ENCODE measurements at places on chromosomes 3 and 15.
A peak's percentile ranks its signal among the peaks of the same experiment; 100 is the strongest.

- DNase-seq = peak; percentile 48
These were observed at the start of gene TNFSF10 for GRCh38 chr3:172522871-172523818. TSS of gene TNFSF10 (minus strand) at chr3:172523430. CDS start at chr3:172523384, 46 bp downstream.

DNA sequence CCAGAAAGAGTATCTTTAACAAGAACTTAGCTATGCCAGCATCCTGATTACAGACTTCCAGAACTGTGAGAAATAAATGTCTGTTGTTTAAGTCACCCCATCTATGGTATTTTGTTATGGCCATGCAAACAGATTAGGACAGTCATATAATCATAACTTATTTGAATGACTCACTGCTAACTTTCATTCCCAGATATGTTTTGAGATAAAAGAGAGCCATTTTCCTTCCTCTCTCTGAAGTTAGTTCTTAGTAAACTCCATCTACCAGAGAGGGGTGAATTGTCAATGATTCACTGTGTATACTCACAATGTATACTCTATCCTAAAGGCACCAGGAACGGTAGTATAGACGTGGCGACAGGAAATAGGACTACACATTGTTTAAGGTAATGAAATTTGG is 179.4 kb upstream of the DPH6 start:
- no peak for DNase-seq

DNA sequence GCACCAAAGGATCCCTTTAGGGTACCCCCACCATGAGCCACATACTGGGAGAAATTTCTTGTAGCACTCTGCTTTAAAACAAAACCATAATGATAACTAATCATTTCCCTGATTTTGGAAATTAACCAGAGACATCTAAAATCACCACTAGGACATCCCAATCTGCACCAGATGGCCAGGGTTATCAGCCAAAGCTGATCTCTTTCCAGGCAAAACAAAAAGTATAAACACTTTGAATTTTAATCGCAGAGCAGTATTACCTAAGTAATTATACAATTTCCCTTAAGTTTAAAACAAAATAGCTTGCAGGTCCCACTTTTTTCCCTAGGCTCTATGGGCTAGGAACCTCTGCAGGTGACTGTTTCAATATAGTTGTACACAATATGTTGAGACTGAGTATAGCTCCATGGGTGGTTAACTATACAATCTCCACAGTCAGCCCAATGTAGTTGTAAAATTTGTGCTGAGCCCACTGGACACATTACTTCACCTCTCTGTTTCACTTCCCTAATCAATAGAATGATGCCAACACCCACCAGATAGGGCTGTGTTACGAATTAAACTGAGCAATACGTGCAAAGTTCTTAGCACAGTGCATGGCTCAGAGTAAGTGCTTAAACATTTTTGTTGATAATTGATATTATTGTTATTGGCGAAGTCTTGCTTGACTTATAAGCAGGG is 629 bp upstream of the NOX5 start:
- no peak for DNase-seq

GRCh38 chr3:123423806-123424205 is 25.1 kb downstream of the ADCY5 start:
- no peak for DNase-seq
